ENCODE measurements at places on chromosomes 12 and 14.
A peak's percentile ranks its signal among the peaks of the same experiment; 100 is the strongest.

DNA sequence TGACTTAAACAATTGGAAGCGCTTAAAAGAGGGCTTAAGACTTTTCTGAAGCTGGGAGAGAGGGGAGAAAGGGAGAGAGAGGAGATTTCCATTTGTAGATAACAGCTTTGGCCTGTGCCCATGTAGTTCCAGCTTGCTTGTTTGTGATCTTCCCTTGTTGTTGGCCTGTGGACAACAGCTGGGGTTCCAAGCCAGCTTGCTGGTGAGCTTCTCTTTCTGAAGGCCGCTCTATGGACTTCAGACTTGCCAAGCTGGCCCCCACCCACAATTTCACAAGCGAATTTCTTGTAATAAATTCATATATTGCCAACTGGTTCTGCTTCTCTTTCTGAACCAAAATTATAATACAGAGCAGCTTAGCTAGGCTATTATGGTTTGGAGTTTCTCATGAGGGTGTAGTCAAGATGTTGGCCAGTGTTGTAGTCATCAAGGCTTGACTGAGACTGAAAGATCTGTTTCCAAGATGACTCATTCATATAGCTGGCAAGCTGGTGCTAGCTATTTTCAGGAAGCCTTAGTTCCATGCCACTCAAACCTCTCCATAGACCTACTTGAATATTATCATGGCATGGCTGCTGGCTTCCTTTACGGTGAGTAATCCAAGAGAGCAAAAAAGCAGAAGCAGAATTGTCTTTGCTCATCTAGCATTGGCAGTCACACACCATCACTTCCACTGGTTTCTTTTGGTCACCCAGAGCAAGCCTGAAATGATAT is 89.4 kb downstream of the ATP23 start:
- no peak for DNase-seq

- DNase-seq = no peak
These were observed 258.0 kb upstream of the ATP2B1 start for GRCh38 chr12:89966495-89967240.

DNA sequence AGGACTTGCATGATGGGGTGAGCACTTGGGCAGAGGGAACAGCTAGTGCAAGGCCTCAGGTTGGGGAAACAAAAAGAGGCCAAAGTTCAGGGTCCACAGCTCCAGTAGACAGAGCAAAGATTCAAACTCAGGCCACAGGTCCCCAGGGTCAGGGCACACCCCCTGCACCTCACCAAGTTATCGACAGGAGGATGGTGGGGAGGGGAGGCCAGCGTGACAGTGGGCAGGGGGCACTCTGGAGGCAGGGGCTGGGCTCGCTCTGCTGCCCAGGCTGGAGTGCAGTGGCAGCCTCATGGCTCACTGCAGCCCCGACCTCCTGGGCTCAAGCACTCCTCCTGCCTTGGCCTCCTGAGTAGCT is 32.4 kb upstream of the ULK1 start:
- no peak for DNase-seq

DNA sequence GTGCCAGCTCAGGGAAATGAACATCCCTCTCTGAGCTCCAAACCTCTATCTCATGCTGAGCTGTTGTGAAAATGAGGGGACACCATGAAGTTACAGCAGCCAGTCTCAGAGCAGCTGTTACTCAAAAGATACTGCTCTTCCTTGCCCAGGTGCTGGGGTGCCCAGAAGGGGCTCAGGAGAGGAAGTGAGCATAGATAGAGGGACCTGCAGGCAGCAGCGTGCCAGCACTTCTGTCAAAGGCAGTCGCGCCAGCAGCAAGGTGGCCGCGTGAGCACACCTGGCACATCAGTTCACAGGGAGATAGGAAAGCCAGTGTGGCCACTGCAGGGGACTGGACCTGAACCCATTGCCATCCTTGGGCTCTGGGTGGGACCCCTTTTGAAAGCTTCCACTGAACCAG is 27.8 kb downstream of the C14orf132 start:
- no peak for DNase-seq

DNA sequence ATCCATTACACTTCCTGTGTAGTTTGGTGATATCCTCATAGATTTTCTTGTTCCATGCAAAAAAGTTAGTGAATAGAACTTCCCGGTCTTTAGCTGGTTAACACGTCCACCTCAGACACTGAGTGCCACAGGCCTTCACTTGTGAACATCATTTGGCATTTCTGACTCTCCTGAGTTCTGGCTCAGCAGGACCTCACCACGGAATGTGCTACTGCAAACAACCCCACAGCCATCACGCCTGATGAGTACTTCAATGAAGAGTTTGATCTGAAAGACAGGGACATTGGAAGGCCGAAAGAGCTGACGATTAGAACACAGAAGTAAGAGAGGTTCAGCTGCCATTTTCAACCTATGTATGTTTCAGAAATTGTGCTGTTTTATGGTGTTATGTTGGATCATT is 20.0 kb downstream of the C12orf76 start:
- DNase-seq = no peak

DNA sequence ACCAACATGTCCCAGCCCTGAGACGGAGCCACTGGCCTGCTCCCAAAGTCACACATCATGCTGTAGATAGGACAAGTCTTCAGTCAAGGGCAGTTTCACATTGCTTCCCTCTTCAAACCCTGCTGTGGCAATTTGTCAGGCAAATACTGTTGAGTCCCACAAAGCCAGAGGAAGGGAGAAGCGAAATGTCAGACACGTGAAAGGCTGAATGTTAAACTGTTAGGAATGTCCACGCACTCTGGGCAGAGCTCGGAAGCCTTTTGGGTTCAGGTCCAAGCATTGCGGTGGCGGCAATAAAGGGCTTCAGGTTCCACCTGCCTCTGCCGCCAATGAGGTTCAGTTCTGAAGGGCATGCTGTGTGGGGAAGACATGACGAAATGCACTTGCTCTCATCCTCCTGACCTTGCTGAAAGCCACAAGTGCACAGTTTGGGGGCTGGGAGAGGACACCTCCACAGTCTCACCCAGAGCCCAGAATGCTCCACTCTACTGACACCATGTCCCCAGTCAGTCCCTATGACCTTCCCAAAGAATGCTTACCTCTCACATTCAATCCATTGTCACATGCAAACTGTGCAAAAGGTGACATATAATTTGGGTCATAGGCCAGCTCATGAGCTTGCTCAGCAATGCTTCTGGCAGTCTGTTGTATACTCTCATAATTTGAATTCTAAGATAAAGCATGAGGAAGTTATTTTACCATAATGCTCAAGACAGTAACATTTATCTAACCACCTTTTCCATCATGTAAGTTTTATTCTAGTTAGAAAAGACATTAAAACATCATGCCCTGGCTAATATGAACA is 35.7 kb downstream of the RAD9B start:
- no peak for DNase-seq

GRCh38 chr12:6546016-6546415 is 9.8 kb downstream of the IFFO1 start:
- no peak for DNase-seq

DNA sequence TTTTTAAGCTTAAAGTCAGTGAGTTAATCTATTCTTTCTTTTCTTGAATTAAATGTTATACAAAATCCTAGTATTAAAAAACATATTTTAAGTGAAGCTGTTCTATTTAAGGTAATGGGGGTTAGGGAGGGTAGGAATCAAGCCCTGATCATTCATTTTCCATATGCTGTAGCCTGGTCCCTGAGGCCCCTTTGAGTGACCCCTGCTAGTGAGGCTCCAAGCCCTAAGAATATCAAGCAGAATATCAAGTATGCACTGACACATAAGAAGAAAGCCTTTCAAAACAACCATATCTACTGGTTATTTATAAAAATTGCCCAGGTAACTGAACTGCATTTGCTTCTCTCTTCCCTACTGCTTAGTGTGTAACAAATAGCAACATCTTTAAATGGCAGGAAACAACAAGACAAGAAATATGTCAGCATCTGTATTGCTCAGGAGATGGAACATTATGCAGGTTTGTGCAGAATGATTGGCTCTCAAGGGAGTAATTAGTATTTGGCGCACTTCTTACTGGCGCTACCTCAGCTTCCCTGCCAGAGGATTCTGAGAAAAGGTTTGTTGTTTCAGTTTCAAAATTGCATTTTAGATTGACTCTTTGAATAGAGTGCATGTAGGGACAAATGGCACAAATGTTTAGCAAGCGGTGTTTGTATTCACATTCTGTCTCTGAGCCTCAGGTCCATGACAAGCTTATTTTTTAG is 223.0 kb downstream of the DUSP6 start:
- DNase-seq = no peak

DNA sequence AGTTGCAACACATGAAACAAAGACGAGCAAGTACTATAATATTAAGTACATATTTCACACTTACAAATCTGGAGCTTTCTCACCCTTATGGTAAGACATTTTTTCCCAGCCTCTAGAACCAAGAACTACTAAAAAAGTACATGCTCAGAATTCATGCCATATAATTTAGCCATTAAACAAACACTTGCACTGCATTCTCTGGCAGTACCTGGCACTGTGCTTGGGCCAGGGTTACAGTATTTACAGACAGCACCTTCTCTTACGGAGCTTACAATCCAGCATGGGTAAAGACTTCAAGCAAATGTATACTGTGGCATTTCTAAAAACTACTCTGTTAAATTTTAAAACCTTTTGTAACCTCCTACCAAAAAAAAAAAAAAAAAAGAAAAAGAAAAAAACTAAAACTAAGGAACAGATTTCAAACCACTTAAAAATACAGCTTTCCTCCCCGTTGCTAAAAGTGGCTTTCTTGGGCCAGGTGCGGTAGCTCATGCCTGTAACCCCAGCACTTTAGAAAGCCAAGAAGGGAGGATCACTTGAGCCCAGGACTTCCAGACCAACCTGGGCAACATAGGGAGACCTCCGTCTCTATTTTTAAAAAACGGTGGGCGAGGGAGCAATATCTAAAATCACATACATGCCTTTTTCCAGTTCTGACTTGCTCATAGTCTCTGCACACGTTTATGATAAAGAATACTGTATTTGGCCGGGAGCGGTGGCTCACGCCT is 956 bp downstream of the GNPTAB start:
- no peak for DNase-seq

DNA sequence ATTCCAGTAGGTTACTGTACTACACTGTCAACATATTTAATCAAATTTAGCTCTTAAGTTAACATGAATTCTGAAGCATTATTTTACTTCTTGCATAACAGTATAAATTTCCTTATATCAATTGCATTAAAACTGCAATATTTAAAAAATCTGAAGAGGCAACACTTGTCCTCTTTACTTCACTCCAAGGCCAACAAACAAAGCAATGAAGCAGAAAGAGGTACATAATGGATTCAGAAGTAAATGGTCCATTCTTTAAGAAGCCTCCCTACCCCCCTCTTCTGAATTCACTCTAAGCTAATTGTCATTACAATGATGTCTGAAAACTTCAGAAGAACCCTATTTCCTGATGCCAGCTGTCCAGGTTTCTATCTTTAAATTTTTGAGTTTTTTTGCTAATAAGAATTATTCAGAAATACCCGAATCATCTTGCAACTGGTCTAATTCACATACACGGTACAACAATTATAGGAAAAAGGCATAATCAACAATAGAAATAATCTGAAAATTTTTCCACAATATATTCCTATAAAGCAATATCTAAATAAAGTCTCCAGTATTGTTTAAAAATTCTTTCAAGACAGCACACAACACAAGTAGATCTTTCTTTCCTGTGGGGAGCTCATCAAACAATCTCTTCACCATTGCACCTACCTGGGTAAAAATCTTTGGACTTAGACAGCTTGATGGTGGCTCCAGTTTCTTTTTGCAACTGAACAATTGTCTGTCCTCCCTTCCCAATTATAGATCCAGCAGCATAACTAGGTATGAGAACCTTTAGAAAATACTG is 2.9 kb downstream of the NOVA1 start:
- DNase-seq = no peak

GRCh38 chr14:51614707-51615106 is 37.0 kb upstream of the FRMD6 start:
- DNase-seq = no peak

DNA sequence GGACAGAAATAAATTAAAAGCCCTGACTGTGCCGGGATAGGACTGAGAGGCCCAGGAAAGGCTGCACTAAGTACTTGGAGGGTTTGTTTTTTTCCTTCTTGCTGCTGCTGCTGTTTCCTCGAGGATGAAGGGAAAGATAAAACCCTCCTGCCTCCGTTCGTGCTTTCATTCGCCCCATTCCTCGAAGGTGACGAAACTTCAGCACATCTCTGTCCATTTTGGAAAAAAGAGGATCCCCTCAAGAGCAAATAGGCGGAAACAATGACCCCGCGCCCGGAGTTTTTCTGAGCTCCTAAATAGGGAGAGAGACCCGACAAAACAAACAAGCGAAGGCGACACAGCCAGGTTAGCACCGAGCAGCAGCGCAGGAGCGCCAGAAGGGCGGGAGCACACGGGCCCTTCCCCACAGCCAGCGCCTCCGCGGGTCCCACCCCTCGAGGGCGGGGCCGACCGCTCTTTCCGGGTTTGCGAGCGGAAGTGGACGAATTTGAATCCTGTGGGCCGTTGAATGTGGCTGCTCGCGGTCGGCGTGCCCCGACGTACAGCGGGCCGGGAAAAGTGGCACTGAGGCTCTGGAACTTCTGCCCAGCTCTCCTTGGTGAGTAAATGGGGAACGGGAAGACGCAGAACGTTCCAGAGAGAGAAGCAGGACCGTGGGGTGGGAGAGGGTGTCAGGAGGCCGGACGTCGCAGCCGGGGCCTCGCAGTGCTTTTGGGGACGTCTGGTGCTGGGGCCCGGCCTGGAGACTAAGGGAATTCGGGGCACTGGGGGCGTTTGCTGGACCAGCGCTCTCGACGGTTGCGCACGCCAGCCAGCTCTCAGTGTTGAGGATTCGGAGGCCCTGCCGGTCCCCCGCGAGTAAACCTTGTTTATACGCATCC is at the start of gene G2E3:
G2E3 (plus strand) TSS at position 484 of the 881 bp plus-strand sequence. CDS start 21,922 bp downstream, outside the sequence.
- DNase-seq = peak; percentile 62

All from stimulated activated CD8-positive, alpha-beta memory T cell treated with anti-CD3 and anti-CD28 coated beads, Interleukin-15, amount 100 ng/mL, for 1 hour (primary cell).